Central memory CD8-positive, alpha-beta T cell (primary cell): ENCODE measurements at places on chromosomes 7 and 10.

DNA sequence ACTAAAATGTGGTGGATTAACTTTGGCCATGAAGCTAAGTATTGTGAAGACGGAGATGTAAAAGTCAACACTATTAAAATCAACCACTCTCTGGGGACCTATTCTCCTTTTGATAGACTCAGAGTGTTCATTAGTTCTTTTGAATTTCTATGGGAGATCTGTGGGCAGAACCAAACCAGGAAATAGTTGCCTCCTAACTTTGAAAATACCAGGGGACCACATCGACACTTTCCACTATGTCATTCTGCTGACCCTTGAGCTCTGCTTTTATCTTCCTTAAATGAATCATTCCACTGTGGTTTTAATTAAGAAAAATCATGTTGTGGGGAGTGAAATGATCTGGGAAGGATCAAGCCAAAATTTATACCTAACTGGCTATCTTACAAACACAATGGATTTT is 960.5 kb downstream of the GATA3 start:
- no peaks in the 10 kb centered on the region for H3K36me3 ChIP-seq
- no peak overlapping the region for H3K27ac ChIP-seq
- H3K4me3 ChIP-seq, result no peak overlapping the region
- no peaks in the 10 kb centered on the region for H3K4me1 ChIP-seq

GRCh38 chr10:1050554-1050953 is 1.6 kb upstream of the IDI1 start:
- no peaks in the 10 kb centered on the region for H3K27me3 ChIP-seq
- peaks cover 56% of the 10 kb centered on the region for H3K4me1 ChIP-seq
- H3K27ac ChIP-seq, result peak overlapping the region; percentile 98
- H3K36me3 ChIP-seq, result peaks cover 42% of the 10 kb centered on the region
- DNase-seq, result no peak

DNA sequence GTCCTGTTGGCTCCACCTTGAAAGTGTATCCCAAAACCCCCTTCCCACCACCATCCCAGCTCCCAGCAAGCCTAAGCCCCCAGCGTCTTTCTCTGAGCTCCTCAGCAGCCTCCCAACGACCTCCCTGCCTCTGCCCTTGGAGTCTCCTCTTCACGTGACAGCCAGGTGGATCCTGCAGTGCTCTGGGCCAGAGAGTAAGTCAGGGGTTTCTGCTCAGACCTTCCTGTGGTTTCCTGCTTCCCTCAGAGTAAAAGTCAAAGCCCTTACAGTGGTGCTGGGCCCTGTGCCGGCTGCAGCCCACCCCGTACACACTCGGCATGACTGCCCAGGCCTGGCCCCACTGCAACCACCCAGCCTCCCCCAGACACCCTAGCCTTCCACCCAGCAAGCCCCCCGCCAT is 51.9 kb downstream of the OAT start:
- peaks cover 4% of the 10 kb centered on the region for H3K36me3 ChIP-seq
- H3K4me3 ChIP-seq, result no peak overlapping the region
- DNase-seq, result no peak
- no peak overlapping the region for H3K27ac ChIP-seq

DNA sequence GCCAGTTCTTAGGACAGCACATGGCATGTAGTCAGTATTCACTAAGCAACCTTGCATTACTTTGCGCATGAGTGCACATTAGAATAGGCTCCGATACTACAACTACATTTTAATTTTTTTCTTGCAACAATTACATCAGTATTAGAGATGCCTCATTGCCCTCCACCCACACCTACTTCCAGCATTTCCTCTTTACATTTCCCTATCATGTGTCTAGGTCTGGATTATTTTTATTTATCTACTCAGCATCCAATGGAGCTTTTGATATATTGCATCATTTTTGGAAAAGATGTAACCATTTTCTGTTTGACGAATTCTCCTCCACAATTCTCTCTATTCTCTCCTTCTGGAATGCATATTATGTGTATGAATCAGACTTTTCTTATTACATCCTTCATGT is 258.2 kb upstream of the GLI3 start:
- no peaks in the 10 kb centered on the region for H3K4me1 ChIP-seq
- DNase-seq, result no peak
- no peak overlapping the region for H3K4me3 ChIP-seq
- H3K27me3 ChIP-seq, result no peaks in the 10 kb centered on the region
- no peak overlapping the region for H3K27ac ChIP-seq

DNA sequence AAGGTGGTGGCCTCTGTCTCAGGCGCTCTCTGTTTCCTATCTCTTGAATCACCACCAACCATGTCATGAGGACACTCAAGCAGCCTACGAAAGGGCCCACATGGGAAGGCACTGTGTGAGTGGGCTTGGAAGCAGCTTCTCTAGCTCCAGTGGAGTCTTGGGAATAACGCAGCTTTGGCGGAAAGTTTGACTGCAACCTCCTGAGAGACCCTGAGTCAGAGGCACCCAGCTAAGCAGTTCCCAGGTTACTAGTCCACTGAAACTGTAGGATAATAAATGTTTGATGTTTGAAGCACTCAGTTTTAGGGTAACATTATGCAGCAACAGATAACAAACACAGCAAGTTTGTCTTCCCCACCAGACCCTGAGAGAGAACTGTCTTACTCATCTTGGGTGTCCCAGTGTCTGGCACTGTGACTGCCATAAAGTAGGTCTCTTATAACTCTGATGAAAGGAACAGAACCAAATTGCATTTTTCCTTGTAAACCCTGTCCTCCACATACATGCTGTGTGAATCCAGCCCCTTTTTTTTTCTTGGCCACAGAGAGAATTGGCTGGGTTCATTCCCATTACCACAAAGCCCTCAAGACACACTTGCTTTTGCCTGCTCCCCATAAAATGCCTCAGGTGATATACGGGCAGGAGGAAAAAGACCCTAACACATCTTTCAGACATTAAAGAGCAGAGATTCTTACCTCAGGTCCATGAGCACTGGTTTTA is 185.5 kb downstream of the ZNF365 start:
- H3K4me3 ChIP-seq, result no peak overlapping the region
- no peaks in the 10 kb centered on the region for H3K36me3 ChIP-seq
- no peak for DNase-seq
- peaks cover 51% of the 10 kb centered on the region for H3K27me3 ChIP-seq
- no peaks in the 10 kb centered on the region for H3K4me1 ChIP-seq
- no peak overlapping the region for H3K27ac ChIP-seq

GRCh38 chr7:2821161-2821841 is 22.8 kb downstream of the GNA12 start:
- no peak overlapping the region for H3K27ac ChIP-seq
- peaks cover 45% of the 10 kb centered on the region for H3K4me1 ChIP-seq
- no peak for DNase-seq
- H3K4me3 ChIP-seq, result no peak overlapping the region
- H3K27me3 ChIP-seq, result no peaks in the 10 kb centered on the region
- no peaks in the 10 kb centered on the region for H3K36me3 ChIP-seq

DNA sequence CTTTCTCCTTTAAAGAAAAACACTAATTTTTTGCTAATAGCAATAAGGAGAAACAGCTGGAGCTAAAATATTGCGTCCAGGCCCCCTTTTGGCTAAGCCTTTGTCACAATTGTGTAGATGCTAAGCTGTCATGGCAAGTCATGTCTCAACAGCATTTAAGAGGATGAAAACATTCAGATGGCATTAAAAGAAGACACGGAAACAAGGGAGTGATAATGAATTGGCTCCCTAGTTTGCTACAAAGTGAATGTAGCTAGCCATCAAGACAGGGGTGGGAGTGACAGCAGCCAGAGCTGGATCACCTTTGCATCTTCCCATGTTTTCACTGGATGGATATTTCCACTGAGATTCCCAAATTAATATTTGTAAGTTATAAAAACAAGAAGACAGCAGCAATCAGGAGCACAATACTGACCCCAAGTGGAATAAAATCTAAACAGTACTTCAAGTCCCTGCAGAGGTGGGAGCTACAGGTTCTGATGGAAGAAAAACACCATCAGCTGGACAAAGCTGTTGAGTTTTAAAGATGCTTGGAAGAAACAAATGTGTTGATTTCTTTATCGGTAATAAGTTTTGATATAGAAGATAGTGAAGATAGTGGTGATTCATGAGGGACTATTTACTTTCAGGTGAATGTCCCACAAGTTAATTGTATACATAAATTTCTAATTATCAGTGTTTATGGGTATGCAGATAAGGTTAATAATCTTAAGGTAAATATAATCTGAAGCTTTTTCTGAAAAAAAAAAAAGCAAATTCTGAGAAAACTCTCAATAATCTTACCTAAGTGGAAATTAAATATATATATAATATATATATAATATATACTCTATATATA is 129.4 kb downstream of the SLC16A9 start:
- no peak overlapping the region for H3K27ac ChIP-seq
- H3K4me1 ChIP-seq, result no peaks in the 10 kb centered on the region
- no peak overlapping the region for H3K4me3 ChIP-seq
- DNase-seq, result no peak

DNA sequence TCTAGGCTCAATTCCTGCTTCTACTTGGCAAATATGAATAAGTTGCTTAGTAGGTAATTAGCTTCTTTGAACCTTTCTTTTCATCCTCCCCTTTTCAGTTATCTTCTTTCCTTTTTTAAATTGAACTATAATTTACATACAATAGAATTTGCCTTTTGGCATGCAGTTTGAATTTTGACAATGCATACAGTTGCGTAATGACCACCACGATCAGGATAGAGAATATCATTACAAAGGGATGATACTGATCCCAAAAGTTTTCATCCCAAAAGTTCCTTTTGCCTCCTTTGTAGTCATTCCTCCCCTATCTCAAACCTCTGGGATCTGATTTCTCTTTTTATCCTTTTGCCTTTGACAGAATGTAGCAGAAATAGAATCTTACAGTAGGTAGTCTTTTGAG is 164.4 kb downstream of the NOC3L start:
- no peaks in the 10 kb centered on the region for H3K4me1 ChIP-seq
- H3K27ac ChIP-seq, result no peak overlapping the region
- H3K4me3 ChIP-seq, result no peak overlapping the region

GRCh38 chr7:51033727-51034520 is 251.2 kb upstream of the GRB10 start:
- H3K27me3 ChIP-seq, result peaks cover 16% of the 10 kb centered on the region
- no peak overlapping the region for H3K27ac ChIP-seq
- H3K4me1 ChIP-seq, result no peaks in the 10 kb centered on the region
- H3K4me3 ChIP-seq, result no peak overlapping the region

DNA sequence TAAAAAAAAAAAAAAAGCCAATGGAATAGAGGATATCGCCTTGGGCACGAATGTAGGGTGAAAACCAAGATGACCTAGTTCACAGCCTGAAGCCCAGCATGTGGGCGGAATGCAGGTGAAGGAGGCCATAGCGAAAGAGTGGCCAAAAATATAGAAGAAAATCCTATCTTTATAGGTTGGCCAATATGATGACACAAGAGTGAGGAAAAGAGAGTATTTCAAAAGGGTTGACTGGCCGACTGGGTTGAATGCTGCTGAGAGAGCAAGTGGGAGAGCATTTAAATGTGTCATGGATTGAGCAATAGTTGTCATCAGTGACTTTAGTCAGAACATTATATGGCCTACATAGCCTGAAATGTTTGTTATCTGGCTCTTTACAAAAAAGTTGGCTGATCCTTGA is 17.2 kb upstream of the GLI3 start:
- H3K4me3 ChIP-seq, result no peak overlapping the region
- H3K27me3 ChIP-seq, result no peaks in the 10 kb centered on the region
- no peak for DNase-seq

DNA sequence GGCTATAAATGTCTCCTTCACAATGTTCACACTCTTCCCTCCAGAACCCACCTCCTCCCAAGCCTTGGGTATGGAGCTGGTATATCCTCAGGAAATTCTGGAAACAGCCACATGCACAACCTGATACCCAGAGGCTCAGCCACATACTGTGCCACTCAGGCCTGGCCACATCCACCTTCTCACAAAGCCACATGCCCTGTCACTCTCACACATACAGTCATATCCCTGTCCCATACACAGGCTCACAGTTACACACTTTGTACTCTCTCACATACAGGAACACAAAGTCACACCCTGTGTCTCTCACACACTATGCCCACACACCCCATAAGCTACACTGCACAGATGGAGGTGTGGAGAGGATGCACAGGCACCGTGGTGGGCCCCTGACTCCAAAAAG is 10.1 kb downstream of the KCNIP2 start:
- H3K4me1 ChIP-seq, result peaks cover 56% of the 10 kb centered on the region
- H3K27ac ChIP-seq, result peak overlapping the region; percentile 64
- no peaks in the 10 kb centered on the region for H3K27me3 ChIP-seq
- H3K36me3 ChIP-seq, result peaks cover 13% of the 10 kb centered on the region
- H3K4me3 ChIP-seq, result no peak overlapping the region

DNA sequence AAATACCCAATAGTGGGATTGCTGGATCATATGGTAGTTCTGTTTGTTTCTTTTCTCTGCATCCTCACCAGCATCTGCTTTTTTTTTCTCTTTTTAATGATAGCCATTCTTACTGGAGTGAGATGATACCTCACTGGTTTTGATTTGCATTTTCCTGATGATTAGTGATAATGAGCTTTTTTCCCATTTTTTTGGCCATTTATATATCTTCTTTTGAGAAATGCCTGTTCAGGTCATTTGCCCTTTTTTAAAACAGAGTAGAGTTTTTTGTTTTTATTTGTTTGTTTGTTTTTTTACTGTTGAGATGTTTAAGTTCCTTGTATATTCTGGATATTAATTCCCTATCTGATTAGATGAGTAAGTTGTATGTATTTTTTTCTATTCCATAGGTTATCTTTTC is 205.8 kb upstream of the KAT6B start:
- no peaks in the 10 kb centered on the region for H3K27me3 ChIP-seq
- H3K27ac ChIP-seq, result no peak overlapping the region
- no peak overlapping the region for H3K4me3 ChIP-seq
- DNase-seq, result no peak

DNA sequence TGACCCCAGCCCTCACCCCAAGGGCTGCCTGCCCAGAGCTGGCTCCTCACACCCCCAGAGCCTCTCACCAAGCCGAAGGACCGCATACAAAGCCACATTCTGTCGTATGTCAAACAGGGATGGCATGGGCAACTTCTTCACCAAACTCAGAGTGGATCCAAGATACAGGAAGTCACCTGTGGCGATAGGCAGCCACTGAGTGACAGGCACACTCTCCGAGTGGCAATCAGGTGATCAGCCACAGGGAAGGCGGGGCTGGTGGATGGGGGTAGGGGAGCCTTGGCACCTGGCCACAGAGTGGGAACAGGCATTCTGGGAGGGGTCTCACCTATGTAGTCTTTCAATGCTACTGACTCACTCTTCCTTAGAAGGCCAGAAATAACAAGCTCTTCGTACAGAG is 7.1 kb upstream of the ASB10 start:
- H3K27me3 ChIP-seq, result peaks cover 17% of the 10 kb centered on the region
- peaks cover under 1% of the 10 kb centered on the region for H3K36me3 ChIP-seq
- H3K4me1 ChIP-seq, result peaks cover 8% of the 10 kb centered on the region
- H3K4me3 ChIP-seq, result no peak overlapping the region
- no peak for DNase-seq
